Esophagus squamous epithelium (tissue), 5 donors: ENCODE measurements at places on chromosomes 12 and 14. TPM values are rescaled to one million over a fixed set of nuclear protein-coding genes. Genes with fewer than 3 reads are reported as not detected.

The ENDOU gene
- total RNA-seq, result 112 TPM

- H3K27ac ChIP-seq, result no peak overlapping the region
- no peaks in the 10 kb centered on the region for H3K27me3 ChIP-seq
- H3K36me3 ChIP-seq, result no peaks in the 10 kb centered on the region
- DNase-seq, result no peak
These were observed 3.5 kb upstream of the KLRK1 start for GRCh38 chr12:10393291-10393690.

GRCh38 chr14:78829274-78829673, 659.1 kb downstream of the NRXN3 start:
- no peak for DNase-seq
- H3K27ac ChIP-seq, result no peak overlapping the region
- H3K4me1 ChIP-seq, result no peaks in the 10 kb centered on the region
- H3K4me3 ChIP-seq, result no peak overlapping the region

DNA sequence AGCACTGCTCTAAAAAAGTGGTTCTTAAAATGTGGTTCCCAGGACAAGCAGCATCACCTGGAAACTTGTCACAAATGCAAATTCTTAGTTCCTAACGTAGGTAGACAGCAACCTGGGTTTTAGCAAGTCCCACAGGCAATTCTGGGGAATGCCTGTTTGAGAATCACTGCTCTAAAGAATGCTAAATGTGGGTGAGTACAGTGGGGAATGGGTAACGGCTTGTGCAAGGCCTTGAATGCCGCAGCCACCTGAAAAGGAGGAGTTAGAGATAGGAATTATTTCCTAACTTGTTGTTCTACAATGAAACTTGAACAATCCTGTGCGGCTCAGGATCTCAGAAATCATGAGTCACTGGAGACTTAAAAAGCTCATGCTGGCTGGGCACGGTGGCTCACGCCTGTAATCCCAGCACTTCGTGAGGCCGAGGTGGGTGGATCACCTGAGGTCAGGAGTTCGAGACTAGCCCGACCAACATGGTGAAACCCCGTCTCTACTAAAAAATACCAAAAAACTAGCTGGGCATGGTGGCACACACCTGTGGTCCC, 34.9 kb downstream of the GNS start:
- no peaks in the 10 kb centered on the region for H3K27me3 ChIP-seq
- H3K36me3 ChIP-seq, result peaks cover 93% of the 10 kb centered on the region
- H3K4me1 ChIP-seq, result no peaks in the 10 kb centered on the region
- no peak for DNase-seq

The KIF26A gene
- total RNA-seq, result 2.7 TPM

DNA sequence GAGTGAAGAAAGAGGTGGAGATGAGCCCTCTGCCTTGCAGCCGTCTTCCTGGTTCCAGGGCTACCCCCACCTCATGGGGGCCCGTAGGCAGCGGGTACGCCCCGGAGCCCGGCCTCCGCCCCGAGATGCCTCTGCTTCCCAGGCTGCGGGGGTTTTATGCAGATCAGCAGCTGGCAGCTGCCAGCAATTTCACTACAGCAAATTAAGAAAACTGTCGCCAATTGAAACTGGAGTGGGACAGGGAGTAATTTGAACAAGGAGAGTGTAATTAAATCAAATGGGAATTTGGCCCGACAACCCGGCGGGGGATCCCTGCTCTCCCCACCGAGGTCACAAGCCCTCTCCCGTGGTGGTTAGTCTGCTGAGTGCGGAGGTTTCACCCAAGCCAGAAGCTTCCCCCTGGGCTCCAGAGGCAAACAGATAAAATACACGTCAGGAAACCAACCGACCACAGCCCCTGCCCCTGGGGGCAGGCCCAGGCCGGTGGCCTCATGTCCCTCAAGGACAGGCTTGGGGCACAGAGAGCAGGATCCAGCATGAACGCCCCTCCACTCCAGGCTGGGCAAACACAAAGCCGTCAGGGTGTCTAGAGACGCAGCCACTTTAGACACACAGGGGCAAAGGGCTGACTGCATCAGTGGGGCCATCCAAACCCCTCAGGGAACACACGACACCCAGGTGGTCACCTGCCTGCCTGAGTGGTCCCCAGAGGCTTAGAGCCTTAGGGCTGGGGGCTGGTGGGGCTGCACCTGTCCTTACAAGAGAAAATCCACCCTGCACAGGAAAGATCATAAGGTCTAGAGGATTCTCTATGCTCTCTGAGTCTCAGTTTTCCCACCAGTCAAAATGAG, 53.8 kb downstream of the TESC start:
- no peak for DNase-seq
- H3K4me1 ChIP-seq, result no peaks in the 10 kb centered on the region
- H3K27ac ChIP-seq, result no peak overlapping the region
- no peaks in the 10 kb centered on the region for H3K36me3 ChIP-seq

DNA sequence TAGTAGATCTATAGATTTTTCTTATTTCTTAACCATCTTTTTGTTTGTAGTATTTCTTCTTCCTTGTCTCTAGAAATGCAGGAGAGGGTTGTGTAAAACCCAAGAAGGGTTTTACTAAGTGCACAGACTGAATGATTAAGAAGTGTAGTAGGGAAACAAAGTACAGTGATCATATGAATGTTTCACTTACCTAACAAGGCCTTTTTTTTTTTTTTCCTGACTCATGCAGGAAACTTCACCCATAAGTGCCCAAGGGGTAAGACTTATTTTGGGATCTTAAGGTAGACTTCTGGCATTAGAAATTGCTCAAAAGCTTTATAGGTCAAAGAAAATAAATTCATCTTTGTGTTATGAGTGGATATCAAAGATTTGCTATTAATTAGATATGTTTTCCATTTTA, 10.2 kb downstream of the SCN8A start:
- no peaks in the 10 kb centered on the region for H3K4me1 ChIP-seq
- H3K27me3 ChIP-seq, result peaks cover 16% of the 10 kb centered on the region
- H3K4me3 ChIP-seq, result no peak overlapping the region
- DNase-seq, result no peak

- DNase-seq, result no peak
- no peaks in the 10 kb centered on the region for H3K36me3 ChIP-seq
- H3K27ac ChIP-seq, result no peak overlapping the region
- H3K4me3 ChIP-seq, result no peak overlapping the region
- H3K4me1 ChIP-seq, result peaks cover 30% of the 10 kb centered on the region
These were observed 2.1 kb upstream of the CCT2 start for GRCh38 chr12:69583203-69583602.
